Smooth muscle cell of the umbilical artery (primary cell): ENCODE measurements at places on chromosomes 5 and 9. TPM values are rescaled to one million over a fixed set of nuclear protein-coding genes. Genes with fewer than 3 reads are reported as not detected.

Gene NIM1K
- 0.32 and 1.2 TPM in 2 replicates for total RNA-seq

Gene GZMA
- total RNA-seq = not detected in 2 replicates

Gene ALDOB
- not detected in 2 replicates for total RNA-seq

Gene CXCL14
- total RNA-seq = 0.97 and 3.6 TPM in 2 replicates

Gene ENTPD8
- total RNA-seq = not detected in 2 replicates

Gene PCDHA2
- 0.05 TPM in 1 of 2 replicates, not detected in the other for total RNA-seq
